H7 (cell line): ENCODE measurements at places on chromosomes 1 and 21. TPM values are rescaled to one million over a fixed set of nuclear protein-coding genes. Genes with fewer than 3 reads are reported as not detected.

Gene PTPRC
- total RNA-seq, result not detected in 2 replicates

Gene EVA1C
- total RNA-seq, result 3.3 and 4.5 TPM in 2 replicates

Gene CENPF
- 76.7 and 167 TPM in 2 replicates for total RNA-seq

Gene TMEM54
- total RNA-seq, result 5.4 and 9.8 TPM in 2 replicates

Gene CACHD1
- total RNA-seq, result 53.5 and 69.7 TPM in 2 replicates

Gene TRAF3IP3
- not detected in 2 replicates for total RNA-seq

Gene TFAP2E
- total RNA-seq, result 0.94 and 2.2 TPM in 2 replicates

GRCh38 chr1:199791495-199791894, 236.0 kb upstream of the NR5A2 start:
- no peak for DNase-seq

- DNase-seq, result no peak
Measured at GRCh38 chr1:231636157-231636556, 9.6 kb downstream of the DISC1 start.

DNA sequence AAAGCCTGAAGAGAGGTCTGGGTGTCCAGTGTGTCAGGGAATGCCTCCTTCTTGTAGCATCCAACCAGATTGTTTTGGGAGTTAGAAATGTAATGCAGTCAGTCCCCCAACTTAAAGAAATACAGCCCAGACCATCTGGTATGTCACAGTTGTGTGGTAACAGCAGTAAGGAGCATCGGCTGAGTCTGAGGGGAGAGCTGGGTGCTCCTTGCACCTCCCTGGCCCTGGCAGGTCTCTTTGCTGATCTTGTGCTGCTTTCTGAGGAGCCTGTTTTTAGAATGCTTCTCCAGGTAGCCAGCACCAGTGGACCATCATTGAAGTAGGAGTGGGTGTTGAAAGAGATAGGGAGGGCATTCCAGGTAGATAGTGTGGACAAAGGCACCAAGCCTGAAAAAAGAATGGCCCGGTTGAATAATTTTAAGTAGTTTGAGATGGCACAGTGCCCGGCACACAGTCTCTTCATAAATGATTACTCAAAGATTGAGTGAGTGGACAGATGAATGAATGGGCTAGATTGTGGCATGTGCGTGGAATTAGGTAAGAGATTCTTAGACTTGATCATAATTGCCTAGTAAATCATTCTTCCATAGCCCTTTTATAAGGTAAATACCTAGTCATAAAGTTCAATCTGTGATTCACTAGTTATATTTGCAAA, 46.5 kb downstream of the LAMC1 start:
- DNase-seq, result no peak

- DNase-seq, result no peak
Measured at GRCh38 chr1:97013136-97013535, 291.6 kb downstream of the PTBP2 start.

DNA sequence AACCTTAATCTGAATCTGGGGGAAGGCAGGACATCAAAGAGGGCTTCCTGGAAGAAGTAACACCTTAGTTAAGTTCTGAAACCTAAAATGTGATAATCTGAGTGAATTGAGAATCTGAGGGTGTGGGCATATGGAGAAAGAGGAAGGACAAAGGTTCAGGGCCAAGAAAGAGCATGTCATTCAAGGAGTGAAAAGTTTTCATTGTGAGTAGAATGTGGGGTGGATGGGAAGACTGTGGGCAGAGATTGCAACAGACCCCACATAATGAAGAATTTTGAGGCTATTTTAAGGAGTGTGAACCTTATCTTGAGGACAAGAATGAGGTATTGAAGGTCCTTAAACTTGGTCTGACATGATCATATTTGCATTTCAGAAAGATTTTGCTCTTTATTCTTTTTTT, 227.2 kb downstream of the PTGER3 start:
- no peak for DNase-seq

DNA sequence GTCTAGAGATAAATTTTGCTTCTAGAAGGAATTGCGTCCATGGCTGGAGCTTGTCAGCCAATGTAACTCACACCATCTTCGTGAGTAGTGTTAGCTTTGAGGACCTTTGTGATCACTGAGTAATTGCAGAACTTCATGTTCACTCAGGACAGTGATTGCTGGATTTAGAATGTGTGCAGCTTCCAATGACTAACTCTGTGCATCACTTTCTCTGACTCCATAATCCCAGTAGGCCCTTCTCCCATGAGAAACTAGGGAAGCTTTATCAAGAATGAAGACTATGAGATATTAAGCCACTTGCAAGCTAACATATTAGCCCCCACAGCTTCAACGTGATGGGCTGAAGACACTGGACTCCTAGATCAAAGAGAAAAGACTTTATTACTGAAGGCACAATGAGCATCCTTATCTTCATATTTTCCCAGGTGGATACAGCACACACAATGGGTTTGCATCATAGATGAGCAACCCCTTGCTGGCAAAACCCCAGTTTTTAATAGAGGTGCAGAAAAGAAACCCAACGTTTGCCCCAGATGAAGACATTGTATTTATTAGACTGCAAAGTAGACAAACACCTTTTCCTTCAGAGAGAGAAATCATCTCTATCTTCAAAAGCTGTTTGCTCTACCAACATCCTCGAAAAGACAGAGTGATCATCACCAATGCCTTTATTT, 561.0 kb downstream of the LTN1 start:
- DNase-seq, result no peak

DNA sequence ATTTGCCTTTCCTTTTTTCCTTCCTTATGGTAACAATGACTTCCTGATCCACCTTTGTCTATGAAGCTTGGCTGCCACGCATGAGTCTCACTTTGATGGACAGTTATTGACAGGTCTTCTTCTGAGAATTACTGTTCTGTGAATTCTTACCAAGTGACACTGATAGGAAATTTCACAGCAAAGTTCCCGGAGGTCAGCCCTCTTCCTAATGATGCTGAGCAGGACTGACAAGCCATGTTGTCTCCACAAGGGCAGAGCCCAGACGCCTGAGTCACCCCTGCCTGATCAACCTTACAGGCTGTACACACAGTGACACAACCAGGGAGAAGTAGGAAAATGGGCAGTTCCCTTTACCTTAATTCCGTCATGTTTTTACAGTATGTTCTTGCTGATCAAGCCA, 44.2 kb downstream of the ZC3H11B start:
- no peak for DNase-seq

DNA sequence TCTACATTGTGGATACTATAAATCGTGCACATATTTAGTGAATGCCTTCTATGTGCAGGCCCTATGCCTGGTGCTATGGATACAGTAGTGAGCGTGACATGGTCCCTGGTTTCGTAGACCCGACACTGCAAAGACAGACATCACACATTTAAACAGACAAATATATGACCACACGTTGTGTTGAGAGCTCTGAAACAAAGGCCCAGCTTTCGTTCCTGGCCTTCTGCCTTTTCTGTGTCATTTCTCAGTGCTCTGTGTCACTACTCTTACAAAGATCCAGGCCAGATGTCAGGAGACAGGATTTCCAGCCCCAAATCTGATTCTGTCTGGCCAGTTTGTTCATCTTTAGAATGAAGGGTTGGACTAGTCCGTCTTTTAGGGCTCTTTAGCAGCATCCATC, 19.3 kb upstream of the TRABD2B start:
- DNase-seq, result no peak
